T-cell (primary cell): ENCODE measurements at places on chromosomes 1 and 21.

GRCh38 chr1:231217056-231217455 lies 24.0 kb upstream of the GNPAT start:
- no peak for DNase-seq

DNA sequence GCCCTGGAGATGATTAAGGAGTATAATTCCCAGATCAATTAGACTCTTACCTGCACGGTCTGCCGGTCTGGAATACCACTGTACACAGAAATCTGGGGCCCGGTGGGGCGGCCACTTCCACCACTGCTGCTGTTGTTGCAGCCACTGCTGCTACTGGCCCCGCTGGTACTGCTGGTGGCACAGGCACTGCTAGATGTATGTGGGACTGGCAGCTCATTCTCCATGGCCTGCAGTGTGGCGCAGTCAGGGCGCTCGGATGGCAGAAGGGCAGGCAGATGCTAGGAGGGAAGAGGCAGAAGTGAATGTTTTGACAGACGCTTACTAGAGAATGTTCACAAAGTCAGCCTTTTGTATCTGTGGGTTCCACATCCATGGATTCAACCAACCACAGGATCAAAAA lies 54.4 kb upstream of the A3GALT2 start:
- DNase-seq: no peak

DNA sequence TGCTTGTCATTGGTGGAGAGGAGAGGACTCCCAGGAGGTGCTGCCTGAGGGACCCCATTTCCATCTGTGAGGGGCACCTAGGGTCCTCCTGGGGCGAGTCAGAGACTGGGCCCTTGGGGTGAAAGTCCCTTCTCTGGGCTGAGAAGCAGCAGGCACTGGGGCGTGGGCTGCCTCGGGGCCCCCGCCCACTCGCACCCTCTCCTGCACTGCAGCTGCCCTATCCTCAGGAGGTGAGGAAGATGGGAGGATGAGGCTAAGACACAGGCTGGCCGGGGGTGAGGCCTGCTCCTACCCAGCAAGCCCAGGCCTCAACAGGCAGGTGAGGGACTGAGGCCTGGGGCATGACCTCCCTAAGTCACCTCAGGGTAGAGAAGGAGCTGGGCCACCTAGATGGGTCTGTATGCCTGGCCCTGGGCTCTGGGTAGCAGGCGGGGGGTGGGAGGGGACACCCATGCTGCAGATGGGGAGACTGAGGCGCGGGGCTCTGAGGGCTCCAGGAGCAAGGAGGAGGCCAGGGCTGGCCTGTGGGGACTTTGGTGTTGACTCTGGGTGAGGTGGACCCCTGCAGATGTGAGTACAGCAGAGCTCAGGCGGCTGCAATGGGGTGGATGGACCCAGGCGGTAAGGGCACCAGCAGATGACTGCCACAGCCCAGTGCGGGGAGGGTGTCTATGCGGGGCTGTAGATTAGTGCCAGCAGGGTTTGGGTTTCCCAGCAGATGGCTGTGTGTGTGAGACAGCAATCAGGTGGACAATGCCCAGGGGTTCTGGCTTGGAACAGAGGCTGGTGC lies 10.4 kb upstream of the ZNF669 start:
- DNase-seq: no peak

DNA sequence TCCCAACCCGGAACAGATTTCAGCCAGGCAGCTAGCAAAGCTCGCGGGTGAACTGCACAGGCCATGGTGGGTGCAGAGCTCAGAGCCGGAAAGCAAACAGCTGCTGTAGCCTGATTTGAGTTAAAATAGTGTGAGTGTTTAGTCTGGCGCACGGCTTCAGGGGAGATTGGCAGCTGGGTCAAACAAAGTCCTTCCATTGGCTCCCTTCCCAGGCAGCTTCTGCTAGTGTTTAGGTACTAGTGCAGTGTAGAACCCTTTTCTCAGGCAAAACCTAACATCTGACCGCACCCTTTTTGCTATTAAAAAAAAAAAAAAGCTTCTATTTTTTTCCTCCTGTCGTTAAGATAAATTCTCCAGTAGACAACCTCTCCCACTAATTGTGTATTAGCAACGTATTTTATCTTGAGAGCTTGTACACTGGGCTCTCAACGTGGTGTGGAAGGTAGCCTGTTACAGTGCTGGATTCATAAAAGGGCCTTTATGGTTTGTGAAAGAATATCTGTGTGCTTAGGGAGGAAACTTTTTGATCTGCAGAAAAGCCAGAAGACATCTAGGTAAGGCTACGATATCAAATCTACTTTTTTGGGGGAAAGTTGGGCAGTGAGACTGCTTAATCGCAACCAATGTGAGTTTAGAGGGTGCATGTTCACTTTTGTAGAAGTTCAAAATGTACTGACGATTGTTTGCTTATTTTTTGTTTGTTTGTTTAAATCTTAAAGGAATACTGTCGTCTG lies 689.6 kb downstream of the USP25 start:
- no peak for DNase-seq

DNA sequence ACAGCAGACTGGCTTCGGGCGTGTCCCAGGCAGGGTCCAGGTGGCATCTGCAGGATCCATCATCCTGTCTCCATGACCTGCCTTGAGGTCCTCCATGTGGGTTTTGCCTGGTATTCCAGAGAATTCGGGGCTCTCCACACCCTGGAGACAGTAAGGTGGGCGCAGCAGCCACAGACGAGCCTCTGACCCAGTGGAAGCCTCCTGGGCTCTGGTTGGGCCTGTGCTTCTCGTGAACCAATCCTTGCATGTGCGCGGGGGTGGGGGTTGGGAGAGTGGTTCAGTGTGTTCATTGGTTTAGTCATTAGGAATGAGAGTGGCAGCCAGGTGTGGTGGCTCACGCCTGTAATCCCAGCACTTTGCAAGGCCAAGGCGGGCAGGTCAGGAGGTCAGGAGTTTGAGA lies 32.1 kb upstream of the TNFRSF1B start:
- no peak for DNase-seq

- no peak for DNase-seq
These were observed 119.3 kb downstream of the SYT2 start for GRCh38 chr1:202590975-202591411.

DNA sequence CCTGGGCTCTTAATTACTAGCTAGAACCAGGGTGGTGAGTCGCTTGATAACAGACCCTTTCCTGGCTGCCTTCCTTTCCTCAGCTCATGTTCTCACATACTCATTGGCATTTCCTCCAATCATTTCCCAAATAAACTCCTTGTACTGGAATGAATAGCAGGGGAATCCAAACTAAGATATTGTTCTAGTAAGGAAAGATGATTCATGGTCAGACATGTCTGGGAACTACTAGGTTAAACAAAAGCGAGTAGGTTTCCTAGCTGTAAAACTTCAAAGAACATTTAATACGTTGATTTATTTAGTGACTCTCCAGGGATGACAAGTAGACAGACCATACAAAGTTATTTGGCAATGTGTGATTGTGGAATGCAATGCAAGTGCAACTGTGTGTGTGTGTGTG lies 121.2 kb upstream of the KCNJ6 start:
- no peak for DNase-seq

- no peak for DNase-seq
These were observed 610 bp downstream of the RBM8A start for GRCh38 chr1:145926686-145927062.

GRCh38 chr1:907611-908451 lies 15.9 kb upstream of the SAMD11 start:
- DNase-seq: no peak

DNA sequence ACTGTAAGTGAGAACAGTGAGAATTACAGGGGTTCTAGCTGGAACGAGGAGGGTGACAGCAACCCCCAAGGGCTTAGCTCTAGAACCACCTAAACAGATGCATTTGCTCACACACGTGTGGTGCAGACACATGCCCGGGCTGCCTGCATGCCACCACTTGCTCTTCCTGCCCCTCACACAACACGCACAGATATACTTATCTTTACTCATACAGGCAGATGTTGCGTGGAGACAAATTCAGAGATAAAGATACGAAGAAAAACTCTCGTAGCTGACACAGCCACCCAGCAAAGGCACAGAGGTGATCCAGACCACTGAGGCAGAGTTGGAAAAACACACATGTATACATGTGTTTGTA lies 13.5 kb downstream of the VANGL1 start:
- DNase-seq: no peak

- no peak for DNase-seq
These were observed 95.5 kb upstream of the TMPRSS2 start for GRCh38 chr21:41603476-41603875.

DNA sequence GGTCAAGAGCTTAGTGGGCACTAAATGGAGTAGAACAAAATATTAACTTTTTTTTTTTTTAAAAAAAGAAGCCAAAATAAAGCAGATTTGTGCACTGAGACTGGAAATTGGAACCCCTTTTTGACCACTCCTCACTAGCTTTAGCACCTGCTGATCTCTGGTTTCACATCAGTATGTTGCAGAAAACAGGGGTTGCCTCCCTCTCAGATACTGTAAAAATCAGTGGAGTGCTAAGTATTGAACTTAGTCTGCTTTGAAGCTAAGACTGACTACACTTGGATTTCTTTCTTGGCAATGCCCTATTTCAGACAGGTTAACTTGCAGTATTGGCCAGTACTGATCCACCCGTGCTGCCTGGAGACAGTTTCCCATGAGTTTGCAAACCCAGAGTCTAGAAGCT lies 2.7 kb upstream of the KIAA0040 start:
- DNase-seq: no peak

- no peak for DNase-seq
These were observed 163.2 kb downstream of the TNR start for GRCh38 chr1:175579956-175580750.

DNA sequence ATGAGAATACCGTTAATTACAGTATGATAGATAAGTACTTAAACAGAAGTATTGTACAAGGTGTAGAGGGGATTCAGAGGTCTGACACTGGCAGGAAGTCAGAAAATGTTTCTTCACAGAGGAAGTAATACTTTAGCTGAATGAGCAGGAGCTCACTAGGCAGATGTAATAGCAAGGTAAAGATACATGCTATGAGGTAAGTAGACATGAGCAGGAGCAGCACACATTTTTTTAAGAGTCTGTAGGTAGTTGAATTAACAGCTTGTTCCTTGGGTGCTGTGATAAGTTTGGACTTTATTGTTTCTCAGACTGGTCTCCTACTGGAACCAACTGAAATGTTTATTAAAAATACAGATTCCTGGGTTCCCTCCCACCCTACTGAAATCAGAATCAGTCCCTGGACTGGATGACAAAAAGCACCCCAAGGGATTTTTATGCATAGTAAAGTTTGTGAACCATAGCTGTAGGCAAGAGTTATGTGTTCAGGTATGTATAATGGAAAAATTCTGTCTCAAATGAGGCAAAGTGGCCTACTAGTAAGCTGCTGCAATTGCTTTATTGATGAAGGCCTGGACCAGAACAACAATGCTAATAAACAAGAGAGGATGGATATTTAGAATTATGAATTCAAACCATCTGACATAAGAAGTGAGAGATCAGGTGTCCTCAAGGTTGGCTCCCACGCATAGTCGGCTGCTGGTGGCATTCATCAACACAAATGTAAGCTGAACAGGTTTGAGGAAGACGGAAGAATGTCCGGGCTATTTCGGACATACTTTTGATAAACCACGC lies 902 bp downstream of the AP4B1 start:
- DNase-seq: no peak

GRCh38 chr1:64470665-64471217 lies 812 bp downstream of the CACHD1 start:
- no peak for DNase-seq

DNA sequence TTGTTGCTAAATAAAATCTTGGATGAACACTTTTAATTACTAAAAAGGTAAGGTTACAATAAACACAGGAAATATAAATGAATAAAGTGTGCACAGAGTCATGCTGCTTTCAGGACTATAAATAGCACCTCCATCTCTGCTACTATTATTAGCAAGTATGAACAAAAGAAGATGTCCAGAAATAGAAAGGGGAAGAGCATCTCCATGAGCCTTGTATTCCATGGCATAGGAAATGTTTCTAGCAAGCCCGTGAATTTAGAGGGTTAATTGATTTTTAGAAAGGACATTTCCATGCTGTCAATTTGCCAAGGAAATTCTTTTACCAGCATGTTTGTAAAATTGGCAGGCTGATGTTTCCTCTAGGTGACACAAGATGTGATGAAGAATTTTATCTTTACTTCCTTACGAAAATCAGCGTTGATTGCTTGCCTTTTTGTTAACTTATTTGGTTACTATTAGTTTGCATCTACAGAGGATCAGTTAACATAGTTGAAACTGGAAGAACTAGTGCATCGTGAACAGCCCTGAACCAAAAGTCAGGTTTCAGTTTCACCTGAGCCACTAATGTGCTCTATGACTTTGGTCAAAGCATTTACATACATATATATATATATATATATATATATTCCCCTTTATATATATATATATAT lies 45.3 kb downstream of the NR5A2 start:
- no peak for DNase-seq

- DNase-seq: no peak
These were observed 60.4 kb downstream of the ATP5PO start for GRCh38 chr21:33855190-33855589.

GRCh38 chr1:113714606-113715269 lies 44.5 kb downstream of the PHTF1 start:
- DNase-seq: no peak
